ENCODE measurements at places on chromosomes 7 and 10. TPM values are rescaled to one million over a fixed set of nuclear protein-coding genes. Genes with fewer than 3 reads are reported as not detected.
A peak's percentile ranks its signal among the peaks of the same experiment; 100 is the strongest.

- DNase-seq = no peak
These were observed 5.8 kb downstream of the VSIR start for GRCh38 chr10:71767420-71768035.

CYP3A7 gene
- 0.99 TPM for total RNA-seq

REPIN1 gene
- total RNA-seq = 58.9 TPM

DNA sequence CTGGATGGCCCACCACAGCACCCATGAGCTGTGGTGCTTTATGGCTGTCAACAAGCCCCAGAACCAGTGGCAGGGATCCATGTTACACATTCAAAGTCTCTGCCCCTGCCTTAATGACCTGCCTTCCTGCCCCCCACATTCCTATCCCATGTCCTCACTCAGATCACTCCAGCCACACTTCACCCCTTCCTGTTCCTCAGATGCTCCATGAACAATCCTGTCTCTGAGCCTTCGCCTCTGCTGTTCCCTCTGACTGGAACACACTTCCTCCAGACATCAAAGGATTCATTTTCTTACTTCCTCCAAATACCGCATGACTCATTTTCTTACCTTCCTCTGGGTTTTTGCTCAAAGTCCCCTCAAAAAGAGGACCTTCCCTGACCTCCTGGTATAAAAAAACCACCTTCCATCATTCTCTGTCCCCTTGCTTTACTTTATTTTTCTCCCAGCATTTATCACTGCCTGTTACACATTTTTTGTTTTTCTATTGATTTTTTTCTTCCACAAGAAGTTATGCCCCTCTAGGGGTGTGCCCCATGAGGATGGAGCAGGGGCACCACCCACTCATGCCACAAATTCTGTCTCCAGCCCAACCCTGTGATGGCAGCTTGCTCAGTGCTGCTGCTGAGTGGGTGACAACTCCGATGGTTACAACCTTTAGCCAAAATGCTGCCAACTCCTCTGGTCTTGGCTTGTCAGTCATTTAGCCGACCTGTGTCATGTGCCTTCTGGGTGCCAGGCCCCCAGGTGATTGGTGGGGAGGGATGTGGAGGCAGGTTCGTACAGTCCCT lies 18.2 kb downstream of the COL13A1 start:
- no peak for DNase-seq

DNA sequence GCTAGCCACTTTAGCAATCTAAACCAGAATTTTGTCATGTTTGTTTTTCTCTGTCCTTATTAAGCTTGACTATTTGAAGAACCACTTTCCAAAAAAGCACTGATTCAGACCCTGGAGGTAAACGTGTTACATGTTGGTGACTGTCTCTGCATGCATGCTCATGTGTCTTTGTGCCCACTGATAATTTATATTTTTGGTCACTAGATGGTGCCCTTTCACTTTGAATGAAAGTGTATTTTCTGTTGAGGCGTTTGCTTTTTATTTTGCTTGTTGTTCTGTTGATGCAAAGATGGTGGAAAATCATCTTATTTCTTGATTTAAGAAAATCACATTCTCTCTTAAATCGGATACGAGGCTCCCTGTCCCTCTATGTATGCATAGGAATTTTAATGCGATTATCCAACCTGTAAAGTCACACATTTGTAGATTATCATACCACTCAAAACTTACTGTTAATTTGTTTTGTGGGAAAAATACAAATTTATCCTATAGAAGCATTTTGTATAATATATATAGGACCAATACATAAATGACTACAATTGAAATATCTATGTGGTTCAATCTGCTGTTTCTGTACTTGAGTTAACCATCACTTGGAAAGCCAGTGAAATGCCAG lies 269.3 kb downstream of the BICC1 start:
- peak; percentile 17 for DNase-seq

- DNase-seq = no peak
These were observed 133.2 kb upstream of the ADARB2 start for GRCh38 chr10:1870491-1870890.
